IMR-90 (cell line): ENCODE measurements at places on chromosomes 6 and 20. TPM values are rescaled to one million over a fixed set of nuclear protein-coding genes. Genes with fewer than 3 reads are reported as not detected.
A peak's percentile ranks its signal among the peaks of the same experiment; 100 is the strongest.

Gene C20orf144
- total RNA-seq = under 0.01 TPM in 2 replicates

DNA sequence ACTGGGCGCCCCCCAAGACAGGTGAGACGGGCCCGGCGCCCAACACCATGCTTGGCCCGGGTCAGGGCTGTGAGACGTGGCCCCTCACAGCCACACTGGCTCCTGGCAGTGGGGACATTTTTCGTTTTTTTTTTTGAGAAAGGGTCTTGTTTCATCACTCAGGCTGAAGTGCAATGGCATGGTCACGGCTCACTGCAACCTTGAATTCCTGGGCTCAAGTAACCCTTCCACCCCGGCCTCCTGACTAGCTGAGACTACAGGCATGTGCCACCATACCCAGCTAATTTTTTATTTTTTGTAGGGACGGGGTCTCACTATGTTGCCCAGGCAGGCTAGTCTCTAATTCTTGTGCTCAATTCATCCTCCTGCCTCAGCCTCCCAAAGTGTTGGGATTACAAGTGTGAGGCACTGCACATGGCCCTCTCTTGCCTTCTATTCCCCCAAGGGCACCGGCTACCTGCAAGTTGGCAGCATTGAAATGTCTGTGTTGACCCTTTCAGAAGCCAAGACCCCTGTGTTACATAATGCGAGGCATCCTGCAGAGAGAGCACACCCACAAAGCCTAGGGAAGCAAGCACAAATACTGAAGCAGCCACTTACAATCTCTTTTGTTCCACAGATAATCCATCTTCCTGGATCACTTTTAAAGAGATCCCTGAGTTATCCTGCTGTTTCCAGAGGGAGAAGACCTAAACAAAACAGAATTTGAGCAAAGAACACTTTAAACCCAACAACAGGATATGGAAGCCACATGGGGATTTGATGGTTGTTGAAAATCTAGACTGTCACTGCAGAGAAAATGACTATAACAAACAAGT lies 57.5 kb upstream of the SLC4A11 start:
- no peak for DNase-seq

DNA sequence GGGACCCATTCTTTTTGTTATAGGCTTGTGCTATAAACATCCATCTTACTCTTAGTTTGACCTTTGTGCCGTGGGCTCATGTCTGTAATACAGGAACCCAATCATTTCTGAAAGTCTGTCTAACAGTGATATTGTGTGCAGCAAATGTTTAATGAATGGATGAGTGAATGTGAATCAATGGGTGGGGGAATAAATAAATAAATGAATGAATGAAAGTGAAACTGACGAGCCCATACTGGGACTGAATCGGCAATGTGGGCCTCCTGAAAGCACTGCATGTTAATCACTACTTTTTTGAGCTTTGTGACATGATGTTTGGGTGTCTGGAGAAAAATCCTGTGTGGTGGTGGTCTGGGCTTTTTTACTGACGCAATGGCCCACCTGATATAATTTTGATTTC lies 175.0 kb downstream of the GMPR start:
- peak; percentile 37 for DNase-seq

- no peak for DNase-seq
These were observed 41.7 kb downstream of the SLC9A8 start for GRCh38 chr20:49854190-49854875.

DNA sequence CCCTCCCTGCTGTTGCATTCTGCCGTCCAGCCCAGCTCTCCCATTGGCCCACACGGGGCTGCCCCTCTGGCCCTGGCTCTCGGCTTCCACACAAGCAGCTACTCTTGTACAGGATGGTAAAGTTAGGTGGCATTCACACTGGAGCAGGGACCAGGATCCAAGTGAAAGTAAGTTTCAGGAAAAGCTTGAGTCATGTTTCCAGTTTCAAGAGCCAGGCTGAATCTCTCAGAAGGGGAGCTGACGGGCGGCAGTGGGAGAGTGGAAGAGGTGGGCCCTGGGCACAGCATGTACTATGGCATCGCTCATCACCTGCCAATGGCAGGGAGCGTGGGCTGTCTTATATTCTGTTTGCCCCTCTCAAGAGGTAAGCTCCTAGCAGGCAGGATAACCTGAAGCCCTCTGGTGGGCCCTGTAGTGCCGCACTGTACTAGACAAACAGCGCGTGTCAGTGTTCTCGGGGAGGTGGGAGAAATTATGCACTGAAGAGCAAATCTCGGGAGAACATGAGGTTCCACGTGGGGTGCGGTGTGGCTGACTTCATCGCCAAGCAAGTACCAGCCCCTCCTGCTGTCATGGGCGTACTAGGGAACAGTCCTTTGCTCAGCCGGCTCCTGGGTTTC lies 241.5 kb downstream of the NRN1 start:
- DNase-seq = no peak

DNA sequence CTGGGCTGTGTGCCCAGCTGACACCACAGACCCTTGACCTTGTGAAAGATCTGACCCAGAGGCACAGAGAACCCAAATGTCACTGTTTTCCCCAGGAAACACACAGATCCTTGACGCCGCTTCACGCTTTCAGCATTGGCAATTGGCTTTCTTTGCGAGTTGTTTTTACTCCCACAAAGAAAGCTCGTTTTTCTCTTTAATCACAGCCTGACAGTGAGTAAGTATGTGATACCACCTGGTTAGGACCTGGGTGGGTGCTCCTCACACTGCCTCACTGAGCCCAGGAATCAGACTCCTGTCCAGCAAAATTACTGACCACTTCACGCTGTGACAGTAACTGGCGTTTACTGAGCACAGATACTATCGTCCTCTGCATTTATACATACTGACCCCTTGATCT lies 13.0 kb downstream of the RPL10A start:
- DNase-seq = no peak

- DNase-seq = no peak
These were observed 8.2 kb downstream of the GCNT2 start for GRCh38 chr6:10529231-10529801.

GRCh38 chr20:53439616-53440015 lies 154.0 kb downstream of the ZNF217 start:
- DNase-seq = no peak

Gene FAM184A
- not detected in 2 replicates for total RNA-seq

GRCh38 chr20:37954626-37955025 lies 51.7 kb downstream of the VSTM2L start:
- DNase-seq = no peak

DNA sequence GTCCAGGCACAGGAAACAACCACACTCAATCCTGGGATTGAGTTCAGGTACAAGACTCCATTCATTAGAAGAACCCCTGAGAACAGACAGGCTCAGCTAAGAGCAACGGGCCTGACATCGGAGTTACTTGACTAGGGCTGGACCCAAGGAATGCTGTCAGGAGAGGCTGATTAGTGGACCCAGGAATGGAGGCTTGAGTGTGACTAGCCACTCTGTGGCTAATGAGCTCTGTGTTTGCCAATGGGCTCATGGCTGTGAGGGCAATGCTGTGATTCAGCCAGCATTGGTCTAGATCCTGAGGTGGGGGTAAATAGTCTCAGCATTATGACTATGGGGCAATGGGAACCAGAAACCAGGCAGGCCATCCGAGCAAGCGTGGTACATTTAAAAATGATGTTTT lies 71.8 kb downstream of the RIOK1 start:
- DNase-seq = peak; percentile 12

Gene MEI4
- total RNA-seq = not detected in 2 replicates

GRCh38 chr6:9520417-9521151 lies 894.3 kb downstream of the TFAP2A start:
- DNase-seq = peak; percentile 89

GRCh38 chr6:98653179-98653578 lies 181.2 kb upstream of the POU3F2 start:
- no peak for DNase-seq

- peak; percentile 19 for DNase-seq
These were observed 149.4 kb upstream of the MLIP start for GRCh38 chr6:53961679-53962370.

DNA sequence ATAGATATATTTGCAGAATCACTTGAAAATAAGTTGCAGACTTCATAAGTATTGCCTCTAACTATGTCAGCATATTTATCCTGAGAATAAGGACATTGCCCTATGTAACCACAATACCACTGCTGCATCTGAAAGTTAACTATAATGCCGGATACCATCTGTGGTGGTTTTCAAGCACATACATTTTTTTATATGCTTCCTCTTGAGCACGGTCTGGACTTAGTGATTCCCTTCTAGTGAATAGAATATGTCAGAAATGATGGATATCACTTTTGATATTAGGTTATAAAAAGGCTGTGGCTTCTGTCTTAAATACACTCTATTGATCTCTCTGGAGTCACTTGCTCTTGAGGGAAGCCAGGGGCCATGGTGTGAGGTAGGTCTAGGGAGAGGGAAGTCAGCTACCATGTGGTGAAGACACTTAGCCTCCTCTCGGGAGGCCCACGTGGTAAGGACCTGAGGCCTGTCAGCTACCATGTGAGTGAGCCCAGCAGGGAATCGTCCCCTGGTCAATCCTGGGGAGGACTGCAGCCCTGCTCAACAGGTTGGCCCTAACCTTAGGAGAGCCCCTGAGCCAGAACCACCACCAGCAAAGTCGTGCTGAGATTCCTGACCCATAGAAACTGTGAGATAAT lies 57.5 kb downstream of the CCDC170 start:
- DNase-seq = no peak

GRCh38 chr6:166598441-166599138 lies 12.1 kb upstream of the RAMACL start:
- DNase-seq = peak; percentile 97

- peak; percentile 93 for DNase-seq
These were observed 46.4 kb downstream of the UTRN start for GRCh38 chr6:144331491-144331969.

GRCh38 chr20:51153867-51154707 lies 131.2 kb upstream of the KCNG1 start:
- DNase-seq = no peak

Gene OR2B6
- not detected in 2 replicates for total RNA-seq

GRCh38 chr20:47875297-47876025 lies 90.2 kb upstream of the SULF2 start:
- DNase-seq = no peak

GRCh38 chr6:33112148-33112547 lies 36.4 kb downstream of the HLA-DPB1 start:
- peak; percentile 55 for DNase-seq

DNA sequence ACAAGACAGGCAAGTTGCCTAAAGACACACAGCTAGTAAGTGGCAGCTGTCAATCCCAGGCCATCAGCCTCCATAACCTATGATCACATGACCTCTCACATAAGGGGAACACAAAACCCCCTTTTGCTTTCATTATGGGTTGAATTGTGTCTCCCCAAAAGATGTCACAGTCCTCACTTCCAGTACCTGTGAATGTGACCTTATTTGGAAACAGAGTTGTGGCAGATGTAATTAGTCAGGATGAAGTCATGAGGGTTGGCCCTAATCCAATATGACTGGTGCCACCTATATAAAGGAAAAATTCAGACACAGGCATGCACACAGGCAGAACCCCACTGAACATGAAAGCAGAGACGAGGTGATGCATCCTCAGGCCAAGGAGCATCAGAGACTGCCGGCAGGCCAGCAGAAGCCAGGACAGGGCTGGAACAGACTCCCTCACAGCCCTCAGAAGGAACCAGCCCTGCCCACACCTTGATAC lies 33.6 kb downstream of the GFOD1 start:
- peak; percentile 49 for DNase-seq

DNA sequence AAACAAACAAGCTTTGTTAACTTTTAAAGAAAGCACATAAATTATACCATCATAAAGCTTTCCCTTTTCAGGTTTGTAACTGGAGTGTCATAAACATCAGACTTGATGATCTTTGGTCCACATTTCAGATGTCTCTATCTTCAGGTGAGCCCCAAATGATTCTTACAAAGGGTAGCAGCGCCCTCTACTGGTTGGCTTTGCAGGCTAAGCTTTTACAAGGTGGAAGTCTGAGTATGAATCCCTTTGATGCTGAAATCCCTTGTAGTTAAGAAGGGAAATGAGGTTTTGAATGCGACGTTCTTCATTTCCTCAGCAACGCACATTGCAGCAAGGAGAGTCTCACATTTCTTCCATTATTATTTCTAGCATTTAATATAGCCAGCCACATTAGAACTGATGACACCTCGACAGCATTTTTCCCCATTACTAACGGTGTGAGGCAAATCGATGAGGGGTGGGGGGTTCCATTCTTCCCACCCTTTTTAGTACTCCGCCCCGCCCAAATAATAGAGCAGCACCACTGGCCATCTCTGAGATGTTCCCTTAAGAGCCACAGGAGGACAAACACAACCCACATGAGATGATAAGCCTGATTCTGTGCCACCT lies 126.3 kb upstream of the NT5E start:
- DNase-seq = peak; percentile 77

- peak; percentile 87 for DNase-seq
These were observed 25.2 kb downstream of the TNFAIP3 start for GRCh38 chr6:137892271-137892708.

DNA sequence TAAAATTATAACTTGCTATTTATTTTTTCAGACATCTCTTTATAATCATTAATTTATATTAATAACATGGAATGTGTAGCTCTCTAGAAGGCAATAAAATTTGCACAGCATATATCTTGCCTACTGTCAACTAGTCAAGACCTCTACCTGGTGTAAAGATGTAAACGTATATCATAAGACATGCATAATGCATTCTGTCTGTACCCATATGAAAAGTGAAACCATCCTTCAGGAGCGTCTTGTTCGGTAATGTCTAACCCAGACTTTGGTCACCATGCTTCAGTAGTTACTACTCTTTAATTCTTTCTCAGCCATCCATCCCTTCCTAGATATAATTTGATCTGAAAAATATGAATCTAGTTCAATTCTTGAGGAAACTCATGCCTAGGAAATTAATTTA lies 21.0 kb downstream of the CEP43 start:
- no peak for DNase-seq

DNA sequence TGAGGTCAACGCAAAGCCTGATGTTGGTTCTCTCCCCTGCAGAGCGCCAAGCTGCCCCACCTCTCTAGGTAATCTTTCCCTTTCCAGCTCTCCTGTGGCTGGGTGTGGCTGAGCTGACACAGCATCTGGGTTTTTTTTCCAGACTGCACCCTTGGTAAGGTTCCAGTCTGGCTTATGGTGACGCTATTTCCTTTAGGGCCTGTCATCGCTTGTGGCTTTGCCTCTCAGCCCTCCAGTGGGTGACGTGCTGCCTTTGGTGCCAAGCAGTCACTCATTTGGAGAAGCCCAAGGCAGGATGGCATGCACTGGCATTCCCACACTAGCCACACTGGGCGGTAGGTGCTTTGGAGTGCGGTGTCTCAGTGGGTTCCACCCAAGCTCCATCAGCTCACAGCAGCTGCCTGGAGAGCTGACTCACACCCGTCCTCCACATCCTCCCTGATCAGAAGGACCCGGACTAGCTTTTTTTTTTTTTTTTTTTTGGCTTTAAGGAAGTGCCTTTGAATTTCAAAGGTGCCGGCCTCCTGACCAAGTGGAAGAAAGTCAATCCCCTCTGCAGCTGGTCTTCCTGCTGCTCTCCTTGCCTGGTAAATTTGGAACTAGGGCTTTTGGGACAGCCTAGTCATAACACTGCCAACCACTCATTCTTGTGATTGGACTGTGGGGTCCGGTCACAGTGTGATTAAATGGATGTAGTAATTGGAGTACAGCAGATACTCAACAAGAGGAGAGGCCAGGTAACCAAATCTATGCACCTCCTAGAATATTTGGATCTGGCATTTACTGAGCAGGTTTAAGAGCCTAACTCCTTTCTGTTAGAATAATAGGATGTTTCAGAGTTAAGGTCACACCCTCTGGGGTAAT lies 153.6 kb downstream of the CD83 start:
- DNase-seq = peak; percentile 74

- DNase-seq = peak; percentile 1
These were observed 93.5 kb downstream of the SPTLC3 start for GRCh38 chr20:13102237-13102636.

Gene PRR3
- total RNA-seq = 7.2 TPM in 2 replicates

- DNase-seq = no peak
These were observed 634.5 kb downstream of the EYS start for GRCh38 chr6:65072500-65072899.

Gene REPS1
- total RNA-seq = 21.1 and 21.9 TPM in 2 replicates

- peak; percentile 72 for DNase-seq
These were observed 273.8 kb downstream of the CDH4 start for GRCh38 chr20:61525781-61526431.
